ENCODE measurements at places on chromosomes 4 and X.
A peak's percentile ranks its signal among the peaks of the same experiment; 100 is the strongest.

GRCh38 chr4:105520819-105521790 is 31.3 kb upstream of the ARHGEF38 start:
- peak; percentile 30 for DNase-seq

GRCh38 chr4:75030649-75031235 is 97.8 kb downstream of the PARM1 start:
- no peak for DNase-seq

DNA sequence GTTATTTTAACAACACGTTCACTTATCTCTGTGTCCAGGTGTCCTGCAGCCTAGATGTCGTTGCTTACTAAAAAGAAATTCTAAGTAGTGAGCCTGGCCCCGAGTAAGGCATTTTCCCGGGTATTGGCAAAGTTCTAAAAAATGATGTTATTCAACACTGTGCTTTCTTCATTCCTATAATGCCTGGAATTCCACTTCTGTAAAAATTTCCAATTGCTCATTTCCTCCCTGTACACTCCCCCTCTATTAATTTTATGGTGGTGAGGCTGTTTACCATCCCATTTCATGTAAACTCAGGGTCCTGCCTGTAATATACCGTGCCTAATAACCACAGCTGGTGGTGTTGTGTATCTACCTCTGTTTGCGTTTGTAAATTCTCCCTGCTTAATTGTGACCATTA is 14.2 kb downstream of the BST1 start:
- DNase-seq, result peak; percentile 63

GRCh38 chrX:7606039-7606652 is 236.8 kb upstream of the VCX start:
- no peak for DNase-seq

DNA sequence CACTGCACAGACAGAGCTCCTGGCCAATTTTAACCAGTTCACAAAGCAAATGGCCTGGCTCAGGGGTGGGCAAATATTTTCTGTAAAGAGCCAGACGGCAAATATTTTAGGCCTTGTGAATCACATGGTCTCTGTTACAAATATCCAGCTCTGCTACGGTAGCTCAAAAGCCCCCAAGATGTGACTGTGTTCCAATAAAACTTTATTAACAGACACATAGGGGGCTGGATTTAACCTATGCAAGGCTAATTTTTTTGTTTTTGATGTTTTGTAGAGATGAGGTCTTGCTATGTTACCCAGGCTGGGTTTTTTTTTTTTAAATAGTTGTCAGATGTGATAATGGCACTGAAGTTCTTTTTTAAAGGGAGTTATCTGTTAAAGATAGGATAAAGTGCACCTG is 65.4 kb downstream of the PRKX start:
- no peak for DNase-seq

DNA sequence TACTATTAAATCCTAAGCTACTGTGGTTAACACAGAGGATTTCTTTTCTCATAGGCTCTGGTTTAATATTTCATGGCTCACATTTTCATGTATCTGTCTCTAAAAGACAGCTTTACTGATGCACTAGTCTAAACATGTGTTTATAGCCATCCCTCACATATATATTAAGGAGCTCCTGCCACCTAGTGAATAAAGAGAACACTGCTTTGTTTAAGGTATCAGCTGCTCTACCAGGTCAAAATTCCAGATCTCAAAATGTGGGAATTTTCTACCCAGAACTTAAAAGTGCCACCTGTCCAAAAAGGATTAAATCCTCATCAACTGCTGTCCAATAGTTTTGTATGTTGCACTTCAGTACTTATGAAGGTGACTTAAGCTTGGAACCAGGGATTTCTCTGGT is 188.5 kb upstream of the TEX13C start:
- no peak for DNase-seq

GRCh38 chrX:124226129-124226528 is 106.3 kb upstream of the TEX13D start:
- DNase-seq, result no peak

- no peak for DNase-seq
Observed at GRCh38 chr4:7347981-7348380, 86.7 kb downstream of the PSAPL1 start.

DNA sequence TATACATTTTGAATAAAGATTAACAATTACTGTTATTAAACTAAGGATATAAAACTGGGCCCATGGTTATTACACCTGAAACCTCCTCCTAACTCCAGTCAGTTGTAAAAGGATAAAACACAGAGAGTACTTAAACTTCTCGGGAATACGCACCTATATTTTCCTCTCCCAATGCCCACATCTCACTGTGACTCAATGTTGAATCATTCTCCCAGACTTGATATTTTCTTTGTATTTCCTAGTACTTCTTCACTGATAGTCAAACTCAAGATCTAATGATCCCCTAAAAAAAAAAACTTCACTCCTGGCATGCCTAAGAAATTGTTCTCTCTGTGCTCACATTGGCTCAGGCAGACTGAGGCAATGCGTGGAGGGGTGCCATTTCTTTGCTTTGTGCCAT is 212.5 kb upstream of the DKK2 start:
- DNase-seq, result peak; percentile 43

DNA sequence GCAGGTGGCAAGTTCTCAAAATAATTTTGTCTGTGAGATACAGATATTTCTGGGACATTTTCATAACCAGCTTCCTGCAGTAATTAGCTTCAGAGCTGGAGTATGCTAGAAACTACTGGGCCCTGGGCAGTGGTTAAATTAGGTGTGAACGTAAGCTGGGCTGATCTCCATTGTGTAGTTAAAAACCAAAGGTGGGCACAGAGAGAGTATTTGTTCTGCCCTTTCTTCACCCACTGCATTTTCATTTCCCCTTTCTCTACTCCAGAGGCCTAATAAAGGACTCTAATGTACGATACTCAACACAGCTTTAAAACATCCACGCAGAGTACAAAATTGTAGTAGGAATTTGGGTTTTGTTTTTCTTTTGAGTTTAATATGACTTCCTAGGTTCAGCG is 252.7 kb downstream of the SPRY1 start:
- no peak for DNase-seq

DNA sequence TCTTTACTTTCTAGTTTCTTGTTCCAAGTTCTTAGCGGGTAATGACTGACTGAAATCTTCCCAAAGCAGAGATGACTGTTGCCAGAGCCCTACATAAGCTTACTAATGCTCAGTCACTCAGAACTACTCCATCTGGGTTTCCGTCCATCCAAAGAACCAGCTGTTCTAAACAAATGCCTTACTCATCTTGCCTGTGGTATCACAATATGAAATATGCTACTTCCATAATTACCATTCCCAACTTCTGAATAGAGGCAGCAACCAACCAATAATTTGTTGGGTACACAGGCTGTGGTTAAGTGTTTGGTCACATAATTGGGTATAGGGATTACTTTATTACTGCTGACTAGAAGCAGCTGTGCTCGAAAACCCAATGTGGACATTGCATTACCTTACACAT is 930.2 kb upstream of the DIAPH2 start:
- DNase-seq, result peak; percentile 1

DNA sequence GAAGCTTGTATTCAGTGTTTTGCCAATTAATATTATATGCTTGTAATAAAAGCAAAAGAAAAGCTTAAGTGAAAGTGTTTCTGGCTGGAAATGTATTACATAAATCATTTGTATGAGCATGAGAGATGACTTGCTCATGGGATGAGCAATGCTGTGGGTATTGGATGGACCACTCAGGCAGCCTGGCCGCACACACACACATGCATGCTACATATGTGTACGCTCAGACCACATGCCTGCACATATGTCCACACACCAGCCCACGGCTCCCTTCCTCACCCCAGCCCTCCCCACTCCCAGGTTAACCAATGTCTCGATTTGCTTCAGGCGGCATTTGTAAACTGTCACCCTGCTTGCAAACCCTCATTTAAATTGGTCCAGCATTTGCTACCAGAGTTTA is 55.9 kb downstream of the CPLX1 start:
- peak; percentile 65 for DNase-seq

DNA sequence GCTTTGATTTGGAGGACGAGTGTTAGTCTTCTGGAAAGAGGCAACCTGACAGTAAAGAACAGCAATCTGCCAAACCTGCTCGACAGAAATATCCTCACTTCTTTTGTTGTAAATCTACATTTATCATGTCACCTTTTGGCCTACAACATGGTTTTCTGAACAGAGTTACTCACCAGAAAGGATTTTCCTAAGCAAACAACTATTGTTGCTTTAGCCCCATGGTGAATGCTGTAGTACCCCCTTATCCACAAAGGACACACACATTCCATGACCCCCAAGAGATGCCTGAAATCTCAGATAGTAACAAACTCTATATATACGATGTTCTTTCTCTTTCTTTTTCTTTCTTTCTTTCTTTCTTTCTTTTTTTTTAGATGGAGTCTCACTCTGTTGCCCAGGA is 42.7 kb downstream of the TMEM150C start:
- no peak for DNase-seq

GRCh38 chr4:174669270-174669669 is 147.0 kb upstream of the HPGD start:
- DNase-seq, result peak; percentile 97

DNA sequence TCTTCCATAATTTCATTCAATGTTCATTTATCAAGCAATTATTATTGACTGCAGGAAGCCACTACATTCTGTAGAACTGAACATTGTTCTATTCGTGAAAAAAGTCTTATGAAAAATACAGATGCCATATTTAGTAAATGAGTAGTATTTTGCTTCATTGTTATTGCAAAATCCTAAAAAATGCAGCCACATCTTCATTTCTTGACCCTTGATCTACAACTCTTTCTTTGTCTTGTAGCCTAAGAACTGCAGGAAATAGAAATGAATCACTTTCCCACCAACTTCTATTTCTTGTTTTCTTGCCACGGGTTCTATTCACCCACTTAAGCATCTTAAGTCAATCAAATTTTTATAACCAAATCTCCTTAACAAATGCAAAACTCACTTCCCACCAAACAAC is 63.3 kb downstream of the KCNIP4 start:
- DNase-seq, result peak; percentile 78

DNA sequence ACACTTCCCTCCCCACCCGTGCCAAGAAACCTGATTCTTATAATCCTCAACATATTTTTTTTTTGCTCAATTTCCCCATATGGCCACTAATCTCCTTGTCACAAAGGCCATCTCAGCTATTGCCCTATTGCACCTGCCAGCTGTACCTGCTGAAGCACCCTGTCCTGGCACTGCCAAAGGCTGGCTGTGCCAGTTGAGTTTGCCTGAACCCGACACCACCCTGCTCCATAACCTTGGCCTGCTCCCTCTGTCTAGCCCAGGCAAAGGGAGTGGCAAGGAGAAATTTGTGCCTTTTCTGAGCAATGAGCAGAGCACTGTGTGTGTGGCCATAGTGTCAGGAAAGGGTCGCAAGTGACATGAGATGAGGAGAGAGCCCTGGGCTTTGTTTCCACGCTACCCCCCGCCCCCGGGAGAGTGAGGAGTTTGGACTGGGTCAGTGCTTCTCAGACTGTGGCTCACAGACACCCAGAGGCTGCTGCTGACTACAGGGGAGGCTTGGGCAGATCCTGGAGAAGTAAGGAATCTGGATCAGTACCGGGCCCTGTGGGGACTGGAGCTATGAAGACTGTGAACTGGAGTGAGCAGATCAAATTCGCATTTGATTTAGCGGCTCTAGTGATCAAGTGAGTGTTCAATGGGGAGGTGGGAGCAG is 42.2 kb upstream of the HMGB3 start:
- no peak for DNase-seq

DNA sequence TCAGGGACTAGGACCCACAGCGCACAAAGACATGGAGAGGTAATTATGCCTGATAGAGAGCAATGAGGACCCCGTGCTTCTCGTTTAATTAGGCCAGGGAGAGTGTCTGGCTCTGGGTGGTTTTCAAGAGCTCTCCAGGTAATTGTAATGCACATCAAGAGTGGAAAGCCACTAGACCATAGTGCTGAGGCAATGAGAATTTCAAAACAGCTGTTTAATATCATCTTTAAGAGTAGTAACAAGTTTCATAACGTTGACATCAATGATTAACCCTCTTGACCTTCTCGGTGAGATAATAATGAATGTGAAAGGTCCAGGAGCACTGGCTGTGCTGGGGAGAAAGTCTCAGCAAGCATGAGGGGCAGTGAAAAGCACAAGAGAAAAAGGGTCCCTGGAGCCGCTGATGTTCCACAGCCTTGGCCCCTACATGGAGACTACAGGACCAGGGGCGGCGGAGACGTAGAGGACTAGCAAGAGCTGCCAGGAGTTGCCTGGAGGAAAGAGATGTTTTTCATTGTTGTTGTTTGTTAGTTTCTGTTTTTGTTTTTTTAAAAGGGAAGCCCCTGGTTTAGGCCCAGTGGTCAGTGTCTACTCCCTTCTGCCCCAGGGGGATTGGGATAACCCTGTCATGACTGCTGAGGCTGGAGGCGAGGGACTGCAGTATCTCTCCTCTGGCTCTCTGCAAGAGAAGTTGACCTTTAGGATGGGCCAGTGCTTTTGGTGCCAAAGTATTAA is 14.8 kb upstream of the CXCR3 start:
- no peak for DNase-seq

DNA sequence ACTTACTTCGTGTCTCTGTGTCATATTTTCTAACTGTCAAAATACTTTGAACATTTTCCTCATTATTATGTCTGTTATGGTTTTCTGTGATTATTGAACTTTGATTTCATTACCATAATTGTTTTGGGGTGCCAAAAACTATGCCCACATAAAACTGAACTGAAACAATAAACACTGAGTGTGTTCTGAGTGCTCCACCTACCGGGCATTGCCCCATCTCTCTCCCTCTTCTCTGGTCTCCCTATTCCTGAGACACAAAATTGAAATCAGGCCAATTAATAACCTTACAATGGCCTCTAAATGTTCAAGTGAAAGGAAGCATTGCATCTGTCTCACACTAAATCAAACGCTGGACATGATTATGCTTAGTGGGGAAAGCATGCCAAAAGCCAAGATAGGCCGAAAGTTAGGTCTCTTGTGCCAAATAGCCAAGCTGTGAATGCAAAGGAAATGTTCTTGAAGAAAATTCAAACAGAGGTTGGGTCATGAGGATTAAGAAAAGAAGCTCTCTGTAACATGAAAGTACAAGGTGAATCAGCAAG is 972.3 kb downstream of the PCDH7 start:
- DNase-seq, result peak; percentile 67

DNA sequence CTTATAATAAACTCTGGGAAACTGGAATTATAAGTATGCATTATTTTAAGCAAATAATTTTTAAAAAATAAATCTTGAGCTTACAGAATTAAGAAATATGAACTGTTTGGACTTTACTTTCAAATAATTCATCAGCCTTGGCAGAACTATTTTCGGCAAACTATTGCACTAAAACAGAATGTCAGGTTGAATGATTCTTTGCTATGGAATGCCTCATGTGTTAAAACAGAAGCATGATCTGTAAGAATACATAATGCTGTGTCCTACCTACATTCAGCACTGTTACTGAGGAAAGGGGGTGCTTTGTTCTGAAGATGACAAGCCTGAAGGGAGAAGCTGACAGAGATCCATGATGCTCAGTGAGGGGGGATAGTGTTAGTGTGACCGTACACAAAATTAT is 55.6 kb upstream of the EXOC1L start:
- peak; percentile 61 for DNase-seq

GRCh38 chr4:13126976-13127910 is 356.9 kb downstream of the RAB28 start:
- no peak for DNase-seq

Measured in amniotic epithelial cell (primary cell).